Activated T-helper 1 cell treated with anti-CD3 and anti-CD28 coated beads, Interleukin-12 subunit alpha, Interleukin-12 subunit beta, Interleukin-2, Interleukin-4 antibody, amounts not matched to agents 30 ng/mL and 10 ng/mL and 1 ng/mL, durations not matched to agents 14 hours and 24 hours and 36 hours (primary cell): ENCODE measurements at places on chromosomes 12 and 14. TPM values are rescaled to one million over a fixed set of nuclear protein-coding genes. Genes with fewer than 3 reads are reported as not detected.

SYNDIG1L gene
- not detected in 2 replicates for total RNA-seq

GALNT8 gene
- total RNA-seq = 0.39 and 2.1 TPM in 2 replicates

TAS2R30 gene
- 3.8 and 4.5 TPM in 2 replicates for total RNA-seq

TAS2R13 gene
- 0.96 TPM in 2 replicates for total RNA-seq

E2F7 gene
- total RNA-seq = 16.6 and 16.9 TPM in 2 replicates

ERBB3 gene
- total RNA-seq = 0.51 and 0.65 TPM in 2 replicates

SYT1 gene
- total RNA-seq = not detected in 2 replicates

EML1 gene
- 0.76 and 0.91 TPM in 2 replicates for total RNA-seq

CIROP gene
- total RNA-seq = not detected in 2 replicates

CTSG gene
- not detected in 2 replicates for total RNA-seq

DACT1 gene
- total RNA-seq = 1.6 and 2.3 TPM in 2 replicates

GPRC5D gene
- total RNA-seq = not detected in 2 replicates

RHEBL1 gene
- total RNA-seq = 8.6 and 10.7 TPM in 2 replicates

RDH12 gene
- total RNA-seq = not detected in 2 replicates

GLIPR1L1 gene
- total RNA-seq = not detected in 2 replicates

TPPP2 gene
- total RNA-seq = not detected in 2 replicates

RNASE7 gene
- not detected in 2 replicates for total RNA-seq

SLC25A47 gene
- not detected in 2 replicates for total RNA-seq

FAM222A gene
- 2.4 TPM in 2 replicates for total RNA-seq

ZC2HC1C gene
- 0.71 and 0.80 TPM in 2 replicates for total RNA-seq

SLC39A5 gene
- total RNA-seq = 0.54 and 1.4 TPM in 2 replicates

MGST1 gene
- 0.73 and 1.0 TPM in 2 replicates for total RNA-seq

NTS gene
- total RNA-seq = not detected in 2 replicates

CCND2 gene
- 548 and 549 TPM in 2 replicates for total RNA-seq

SDR39U1 gene
- 41.5 and 48.0 TPM in 2 replicates for total RNA-seq

ENDOU gene
- not detected in 2 replicates for total RNA-seq
